ENCODE measurements at places on chromosomes 5 and 9.

GRCh38 chr9:68497629-68498028, 43.1 kb downstream of the TMEM252 start:
- DNase-seq = no peak

GRCh38 chr5:38317868-38318267, 59.5 kb downstream of the EGFLAM start:
- DNase-seq = no peak

- no peak for DNase-seq
These were observed 52.4 kb upstream of the HMHB1 start for GRCh38 chr5:143759396-143760130.

GRCh38 chr9:78552802-78553201, 255.9 kb downstream of the PSAT1 start:
- no peak for DNase-seq

GRCh38 chr5:109299557-109299956, 110.2 kb downstream of the PJA2 start:
- no peak for DNase-seq

DNA sequence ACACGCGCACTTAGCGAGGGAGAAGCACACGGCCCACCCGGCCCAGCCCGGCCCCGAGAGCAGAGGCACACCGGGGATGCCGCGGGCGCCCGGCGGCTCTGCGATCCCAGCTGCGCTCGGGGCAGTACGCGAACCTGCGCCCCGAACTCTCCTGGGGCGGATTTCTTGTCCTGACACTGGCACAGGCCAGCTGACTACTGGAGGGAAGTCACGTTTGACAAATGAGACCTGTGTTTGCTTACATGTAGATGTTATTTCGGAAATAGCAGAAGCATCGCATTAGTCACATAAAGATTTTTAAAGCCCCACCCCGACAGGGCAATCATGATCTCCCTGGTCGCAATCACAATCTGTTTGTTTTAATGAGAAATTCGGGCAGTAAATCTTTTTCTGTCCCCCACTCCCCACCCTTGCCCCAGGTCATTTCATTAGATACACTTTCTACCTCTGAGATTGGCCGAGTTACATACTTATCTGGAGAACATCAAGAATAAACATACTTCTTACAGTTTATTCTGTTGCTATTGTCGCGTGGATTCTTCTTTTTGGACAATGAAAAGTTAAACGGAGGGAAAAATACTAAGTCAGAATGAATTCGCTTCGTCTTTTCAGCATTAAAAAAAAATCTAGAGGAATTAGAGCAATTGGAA, 518.9 kb downstream of the CTNND2 start:
- DNase-seq = peak; percentile 41
